Nucleus accumbens (tissue), 56 donors: ENCODE measurements at places on chromosomes 4 and X.

DNA sequence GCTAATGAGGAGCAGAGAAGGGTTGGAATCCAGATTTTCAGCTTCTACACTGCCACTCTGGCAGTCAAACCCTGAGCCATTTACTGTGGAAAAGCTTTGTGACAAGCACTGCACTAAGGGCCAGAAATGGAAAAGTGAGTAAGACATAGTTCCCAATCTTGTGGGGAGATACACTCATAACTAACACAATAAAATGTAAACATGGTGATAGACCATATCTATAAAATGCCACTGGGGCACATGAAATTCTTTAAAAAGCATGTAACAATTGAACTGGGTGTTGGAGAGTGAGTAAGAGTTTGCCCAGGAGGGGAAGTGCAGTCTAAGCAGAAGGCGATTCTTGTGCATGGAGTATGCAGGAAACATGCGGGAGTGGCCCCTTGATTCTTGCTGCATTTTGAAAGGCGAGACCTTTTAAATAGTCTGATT lies 32.0 kb upstream of the ANXA5 start:
- no peak for DNase-seq

DNA sequence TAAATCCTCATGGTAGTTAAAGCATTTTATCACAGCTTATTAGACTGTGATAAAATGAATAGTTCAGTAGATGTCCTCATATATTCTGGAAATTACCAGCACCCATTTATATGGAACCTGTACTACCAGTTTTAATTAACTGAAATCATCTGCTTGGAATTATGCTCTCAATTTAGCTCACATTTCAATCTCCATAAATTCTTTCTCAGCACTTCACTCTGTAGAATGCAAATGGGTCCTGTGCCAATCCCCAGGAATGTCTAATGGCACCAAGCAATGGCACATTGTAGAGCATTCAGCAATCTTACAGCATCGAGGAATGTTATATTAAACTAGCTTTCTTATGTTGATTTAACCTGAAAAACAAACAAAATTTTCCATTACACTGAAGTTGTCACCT lies 355.1 kb downstream of the PDHA2 start:
- DNase-seq: no peak

DNA sequence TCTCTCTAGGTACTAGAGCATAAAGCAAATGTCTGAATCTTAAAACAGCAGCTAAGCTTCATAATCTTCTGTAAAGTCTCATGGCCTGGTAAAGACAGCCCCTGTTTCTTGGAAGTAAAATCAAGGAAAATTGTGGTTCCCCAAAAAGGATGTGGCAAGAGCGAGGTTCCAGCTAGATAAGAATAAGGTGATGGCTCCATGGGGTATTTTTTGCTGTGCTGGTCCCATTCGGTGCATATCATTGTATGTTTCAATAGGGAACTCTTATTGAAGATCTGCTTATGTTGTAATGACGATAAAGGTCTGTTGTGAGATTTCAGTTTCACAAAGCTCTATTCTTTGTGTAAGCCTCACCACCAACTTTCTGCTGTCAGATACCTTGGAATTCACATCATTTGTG lies 316.9 kb upstream of the NOCT start:
- DNase-seq: no peak

DNA sequence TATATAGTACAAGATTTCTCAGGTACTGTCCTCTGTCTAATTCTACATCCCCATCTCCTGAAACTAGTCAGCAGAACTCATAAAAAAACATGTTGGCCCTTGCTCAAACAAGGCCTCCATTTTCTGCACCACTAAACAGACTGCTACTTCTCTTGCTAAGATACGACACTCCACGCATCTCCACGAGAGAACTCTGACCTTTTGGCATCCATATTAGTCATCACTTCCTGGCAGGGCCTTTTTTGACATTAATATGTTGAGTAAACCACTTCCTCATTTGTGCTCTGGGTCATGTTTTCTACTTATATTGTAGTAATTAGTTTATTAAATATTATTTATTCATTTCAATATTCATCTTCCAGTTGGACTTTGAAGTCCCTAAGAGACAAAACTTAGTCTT lies 65.6 kb downstream of the DCAF8L1 start:
- DNase-seq: no peak

DNA sequence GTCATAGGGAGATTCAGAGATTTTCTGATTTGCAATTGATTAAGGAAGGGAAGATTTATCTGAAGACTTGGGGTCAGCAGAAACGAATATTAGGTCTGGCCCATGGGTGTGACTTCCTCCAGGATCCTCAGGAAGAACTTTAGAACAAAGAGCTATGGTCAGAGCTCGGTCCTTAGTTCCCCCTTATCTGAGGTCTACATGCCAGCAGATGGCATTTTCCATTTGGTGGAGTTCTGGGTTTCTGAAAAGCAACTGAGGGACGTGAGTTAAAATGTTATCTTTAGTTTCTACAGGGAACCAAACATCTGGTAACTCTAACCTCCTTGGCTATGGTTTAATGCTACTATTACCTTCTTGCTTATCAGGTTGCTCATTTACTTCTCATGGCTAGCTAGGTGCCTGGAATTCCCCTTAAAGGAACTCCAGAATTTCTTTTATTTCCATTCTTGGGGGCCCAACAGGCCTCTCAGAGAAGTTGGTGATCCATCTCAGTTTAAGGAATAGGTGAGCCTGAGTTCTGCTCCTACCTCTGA lies 40.7 kb downstream of the KLF3 start:
- DNase-seq: no peak

DNA sequence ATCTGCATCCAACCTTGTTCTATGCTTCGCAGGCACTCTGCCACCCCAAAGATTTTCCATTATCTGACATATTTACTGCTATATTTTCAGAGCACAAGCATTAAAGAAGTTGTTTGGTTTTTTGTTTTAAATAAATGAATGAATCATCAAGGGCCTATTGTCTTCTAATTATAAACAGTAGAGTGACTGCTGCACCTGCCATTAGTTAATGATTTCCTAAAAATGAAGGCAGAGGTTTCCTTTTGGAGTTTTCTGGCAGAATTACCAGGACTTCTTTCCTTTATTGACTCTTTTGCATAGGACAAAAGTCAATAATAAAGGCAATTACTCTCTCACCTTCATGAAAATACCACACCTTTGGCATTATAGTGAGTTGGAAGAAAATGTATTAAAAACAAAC lies 238.1 kb downstream of the INPP4B start:
- no peak for DNase-seq

DNA sequence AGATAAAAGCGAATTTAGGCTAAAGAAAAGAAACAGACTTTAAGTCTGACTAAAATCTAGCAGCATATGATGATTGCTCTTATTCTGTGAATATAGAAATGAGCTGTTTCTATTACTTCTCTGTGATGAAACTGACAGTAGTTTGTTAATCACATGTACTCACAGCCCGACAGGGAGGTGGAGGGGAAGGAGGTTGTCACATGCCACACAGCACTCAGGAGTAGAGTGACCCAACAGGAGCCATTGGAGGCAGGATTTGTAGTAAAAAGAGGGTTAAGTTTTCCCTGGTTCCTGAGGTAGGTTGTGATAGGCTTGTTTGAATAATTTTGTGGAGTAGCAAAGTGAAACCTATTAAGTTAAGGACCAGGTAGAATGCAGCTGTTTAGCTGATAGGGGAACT lies 495.9 kb downstream of the CENPC start:
- no peak for DNase-seq

GRCh38 chr4:122017296-122017695 lies 65.4 kb upstream of the TRPC3 start:
- DNase-seq: no peak

DNA sequence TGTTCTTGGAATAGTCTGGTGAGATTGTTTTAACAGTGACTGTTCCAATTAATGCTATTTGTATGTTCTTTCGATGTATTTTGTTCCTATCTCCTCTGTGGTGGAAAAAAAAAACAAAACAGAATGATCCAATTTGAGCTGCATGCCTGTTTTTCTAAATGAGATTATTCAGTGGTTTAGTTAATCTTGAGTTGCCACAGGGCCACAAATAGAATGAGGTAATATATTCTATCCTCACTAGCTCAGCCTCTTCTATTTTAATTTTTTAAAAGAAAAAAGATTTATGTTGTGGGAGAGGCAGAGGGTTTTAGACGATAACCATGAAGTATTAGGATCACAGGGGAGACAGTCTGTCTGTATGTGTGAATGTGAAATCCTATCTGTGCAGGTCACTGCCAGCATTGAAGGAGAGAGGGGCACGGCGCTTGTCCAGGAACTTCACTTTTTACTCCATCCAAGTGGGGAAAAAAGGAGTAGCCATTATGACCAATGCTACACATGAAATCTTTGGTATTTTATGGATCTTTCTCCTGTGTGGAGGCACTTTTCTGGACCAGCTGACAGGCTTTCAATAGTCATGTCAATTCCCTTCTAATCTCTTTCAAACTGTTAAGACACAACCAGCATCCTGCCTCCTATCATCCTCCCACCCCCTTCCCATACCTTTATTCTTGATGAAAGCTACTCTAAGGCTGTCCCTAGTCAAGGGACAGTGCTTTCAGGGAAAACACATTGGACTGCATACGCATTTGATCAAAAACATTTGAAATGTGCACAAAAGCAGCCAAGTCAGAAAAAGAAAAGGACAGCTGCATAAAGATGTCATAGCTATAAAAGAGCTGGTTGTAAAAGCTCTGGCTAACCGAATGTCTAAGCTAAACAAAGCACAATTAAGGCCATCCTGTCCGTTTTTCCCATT lies 1063.8 kb upstream of the INTU start:
- no peak for DNase-seq

GRCh38 chr4:153472122-153473037 lies 6.2 kb downstream of the TMEM131L start:
- DNase-seq: no peak

GRCh38 chr4:122798101-122798500 lies 28.5 kb upstream of the FGF2 start:
- no peak for DNase-seq

- DNase-seq: no peak
Measured at GRCh38 chrX:154988719-154989118, 33.8 kb downstream of the F8 start.

- DNase-seq: no peak
Measured at GRCh38 chr4:3705236-3705987, 60.8 kb upstream of the ADRA2C start.

- DNase-seq: no peak
Measured at GRCh38 chr4:53234669-53235068, 131.2 kb downstream of the SCFD2 start.

DNA sequence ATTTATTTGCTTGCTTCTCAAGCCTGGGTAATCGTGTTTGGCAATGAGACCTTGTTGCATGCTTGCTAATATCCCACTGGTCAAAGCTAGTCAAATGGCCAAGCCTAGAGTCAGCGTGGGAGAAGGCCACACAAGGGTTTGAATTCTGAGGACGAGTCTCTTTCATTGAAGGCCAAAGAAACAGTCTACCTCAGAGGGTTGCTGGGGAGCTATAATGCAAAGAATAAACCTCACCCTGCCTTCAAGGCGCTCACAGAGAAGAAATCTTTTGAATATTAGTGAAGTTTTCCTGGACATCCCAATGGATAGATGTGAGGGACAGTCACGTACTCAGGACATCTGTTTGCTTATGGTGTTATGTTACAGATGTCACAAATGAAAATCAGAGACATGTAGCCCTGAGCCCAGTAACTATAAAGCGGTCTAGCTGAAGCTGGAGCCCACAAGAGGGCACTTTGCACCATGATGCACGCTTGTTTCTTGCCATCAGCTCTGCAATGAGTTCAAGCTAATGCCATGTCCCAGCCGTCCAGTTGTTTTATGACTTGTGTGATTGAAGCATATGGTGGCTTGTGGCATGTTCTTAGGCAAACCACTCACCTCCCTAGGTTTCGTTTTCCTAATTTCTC lies 1.1 kb upstream of the TLR3 start:
- no peak for DNase-seq

DNA sequence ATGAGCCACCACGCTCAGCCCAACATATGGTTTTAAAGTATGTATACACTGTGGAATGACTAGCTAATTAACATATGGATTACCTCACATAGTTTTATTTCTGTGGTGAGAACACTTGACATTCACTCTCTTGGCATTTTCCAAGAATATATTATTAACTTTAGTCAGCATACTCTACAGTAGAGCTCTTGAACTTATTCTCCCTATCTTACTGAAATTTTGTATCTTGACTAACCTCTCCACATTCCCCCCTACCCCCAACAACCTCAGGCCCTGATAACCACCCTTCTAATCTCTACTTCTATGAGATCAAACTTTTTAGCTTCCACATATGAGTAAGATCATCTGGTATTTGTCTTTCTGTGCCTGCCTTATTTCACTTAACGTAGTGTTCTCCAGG lies 38.6 kb upstream of the AGA start:
- no peak for DNase-seq

- no peak for DNase-seq
Measured at GRCh38 chr4:168480931-168481611, 779 bp upstream of the DDX60L start.

- DNase-seq: no peak
Measured at GRCh38 chr4:78616046-78616498, 64.5 kb downstream of the ANXA3 start.

DNA sequence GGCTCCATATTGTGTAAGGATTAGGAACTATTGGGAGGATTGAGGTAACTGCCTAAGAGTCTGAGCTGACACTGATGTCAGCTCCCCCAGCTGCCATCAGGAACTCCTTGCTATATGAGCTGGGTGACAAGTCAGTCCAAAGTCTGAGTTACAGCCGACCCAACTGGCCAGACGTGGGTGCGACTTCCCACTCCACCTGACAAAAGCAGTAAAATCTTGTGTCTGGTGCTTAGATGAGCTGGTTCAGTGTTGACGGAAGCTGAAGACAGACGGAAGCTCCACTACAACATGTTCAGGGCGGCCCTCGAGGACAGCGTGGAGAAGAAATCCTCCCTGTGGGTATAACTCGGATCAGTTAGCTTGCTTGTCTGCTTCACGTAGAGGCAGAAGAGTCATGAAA lies 22.8 kb upstream of the NAT8L start:
- DNase-seq: no peak

DNA sequence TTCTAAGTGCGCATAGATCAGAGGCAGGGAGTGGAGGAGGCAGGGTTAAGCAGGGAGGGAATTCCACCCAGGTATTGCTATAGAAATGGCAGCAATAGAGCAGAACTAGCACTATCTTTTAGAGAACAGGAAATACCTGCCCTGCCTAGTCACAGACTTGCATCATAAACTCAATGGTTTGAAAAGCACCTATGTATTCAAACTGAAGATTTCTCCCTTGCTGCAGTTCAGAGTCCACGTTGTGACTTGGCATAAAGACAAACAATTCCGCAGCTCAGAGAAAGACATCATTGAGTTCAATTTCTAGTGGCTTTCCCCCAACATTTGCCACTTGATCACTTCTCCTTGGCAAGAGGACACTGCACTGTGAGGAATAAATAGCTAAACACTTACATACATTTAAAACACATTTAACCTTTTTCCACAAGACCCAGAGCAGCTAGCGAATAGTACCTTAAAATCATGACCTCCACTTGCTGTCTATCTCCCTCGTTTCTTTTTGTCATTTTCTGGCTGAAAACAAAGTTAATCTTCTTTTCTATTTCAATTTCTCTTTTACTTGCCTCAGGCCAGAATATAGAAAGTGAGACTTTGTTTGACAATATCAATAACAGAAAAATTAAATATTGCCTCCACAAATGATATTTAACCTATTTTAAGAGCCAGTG lies 42.4 kb downstream of the SLC7A11 start:
- DNase-seq: no peak
